ENCODE measurements at places on chromosomes 16 and 17.
A peak's percentile ranks its signal among the peaks of the same experiment; 100 is the strongest.

DNA sequence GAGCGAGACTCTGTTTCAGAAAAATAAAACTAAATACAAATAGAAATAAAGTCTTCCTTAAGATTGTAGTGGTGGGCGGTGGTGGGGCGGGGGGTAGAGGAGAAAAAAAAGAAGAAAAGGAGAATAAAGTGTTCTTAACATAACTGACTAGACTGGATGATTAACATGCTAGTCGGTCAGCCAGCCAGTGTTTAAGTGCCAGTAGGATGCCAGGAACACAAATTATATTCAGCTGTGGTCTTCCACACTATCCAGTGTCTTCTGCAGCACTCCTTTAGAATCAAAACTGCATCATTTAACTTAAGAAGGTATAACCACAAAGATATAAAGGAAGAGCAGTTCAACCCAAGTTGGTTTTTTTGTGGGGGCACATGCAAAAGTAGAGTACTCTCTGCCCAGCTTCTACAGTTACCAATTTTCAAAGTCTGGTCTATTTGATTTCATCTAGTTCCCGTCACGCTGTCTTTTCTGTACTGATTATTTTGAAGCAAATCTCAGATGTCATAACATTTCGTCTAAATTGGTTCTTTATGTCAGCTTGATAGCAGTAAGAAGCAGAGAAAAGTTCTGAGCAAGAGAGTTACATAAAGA is 15.8 kb downstream of the HEATR3 start:
- no peak for DNase-seq

DNA sequence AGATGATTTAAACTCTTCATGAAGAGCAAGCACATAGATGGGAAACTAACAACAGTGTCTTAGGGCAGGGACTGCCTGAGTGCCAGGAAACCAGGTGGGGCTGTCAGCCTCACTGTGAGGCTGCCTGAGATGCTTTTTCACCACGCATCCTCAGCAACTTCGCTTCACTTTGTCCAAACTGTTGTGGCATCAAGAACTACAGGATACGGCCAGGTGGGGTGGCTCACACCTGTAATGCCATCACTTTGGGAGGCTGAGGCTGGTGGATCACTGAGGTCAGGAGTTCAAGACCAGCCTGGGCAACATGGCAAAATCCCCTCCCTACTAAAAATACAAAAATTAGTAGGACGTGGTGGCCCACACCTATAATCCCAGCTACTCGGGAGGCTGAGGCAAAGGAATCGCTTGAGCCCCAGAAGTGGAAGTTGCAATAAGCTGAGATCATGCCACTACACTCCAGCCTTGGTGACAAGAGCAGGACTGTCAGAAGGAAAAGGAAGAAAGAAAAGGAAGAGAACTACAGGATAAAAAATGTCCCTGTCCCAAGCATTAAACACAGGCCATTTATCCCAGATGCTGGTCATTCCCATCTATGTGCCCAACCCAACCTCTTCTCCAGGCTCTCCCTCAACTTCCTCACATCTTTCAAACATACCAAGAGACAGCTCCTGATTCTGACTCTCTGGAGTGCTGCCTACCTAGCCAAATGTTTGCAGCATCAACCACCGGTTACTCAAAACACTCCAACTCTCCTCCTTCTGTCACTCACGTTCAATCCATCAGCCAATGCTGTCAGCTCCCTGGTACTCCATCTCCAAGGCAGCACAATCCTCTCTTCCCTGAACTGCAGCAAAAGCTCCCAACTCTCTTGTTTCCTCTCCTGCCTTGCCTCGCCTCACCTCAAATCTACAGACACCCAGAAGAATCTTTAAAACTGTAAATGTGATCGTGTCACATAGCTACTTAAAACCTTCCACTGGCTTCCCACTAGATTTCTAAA is 1.6 kb downstream of the EIF4A3 start:
- no peak for DNase-seq

DNA sequence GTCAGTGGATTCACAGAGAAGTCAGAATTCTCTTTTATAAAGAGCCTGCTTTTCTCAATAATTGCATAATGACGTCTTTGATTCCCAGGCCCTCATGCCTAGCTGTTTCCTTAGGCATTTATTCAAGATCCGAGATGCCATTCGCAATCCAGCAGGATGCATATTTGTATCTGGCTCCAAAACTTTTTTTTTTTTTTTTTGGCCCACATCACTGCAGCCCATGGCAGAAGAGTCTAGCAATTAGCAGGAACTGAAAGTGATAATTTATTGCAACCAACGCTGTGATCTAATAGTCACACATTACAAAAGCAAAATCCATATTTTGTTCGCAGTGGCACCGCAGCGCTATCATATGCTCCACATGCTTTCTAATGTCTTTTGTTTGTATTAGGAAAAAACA is 503.4 kb downstream of the MAF start:
- no peak for DNase-seq

DNA sequence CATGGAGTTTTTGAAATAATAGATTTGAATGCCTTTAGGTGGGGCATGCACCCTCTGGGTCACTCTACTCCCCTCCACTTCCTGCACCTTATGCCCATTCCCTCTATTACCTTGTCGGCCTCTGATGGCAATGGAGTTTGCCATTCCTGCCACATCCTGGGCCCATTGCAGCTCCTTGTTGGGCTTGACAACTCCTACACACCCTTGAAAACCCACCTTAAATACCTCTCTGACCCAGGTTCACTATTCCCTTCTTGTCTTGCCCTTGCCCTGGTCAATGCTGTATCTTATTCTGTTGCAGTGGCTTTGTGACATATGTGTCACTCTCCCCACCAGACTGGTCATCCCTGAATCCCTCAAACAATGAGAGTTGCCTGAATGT is 2.4 kb downstream of the CCR7 start:
- no peak for DNase-seq

GRCh38 chr17:15451680-15452079 is 15.7 kb downstream of the CDRT4 start:
- no peak for DNase-seq

GRCh38 chr17:77916703-77917481 is 41.6 kb upstream of the TNRC6C start:
- no peak for DNase-seq

GRCh38 chr16:25896411-25896810 is 204.7 kb downstream of the HS3ST4 start:
- DNase-seq: no peak

DNA sequence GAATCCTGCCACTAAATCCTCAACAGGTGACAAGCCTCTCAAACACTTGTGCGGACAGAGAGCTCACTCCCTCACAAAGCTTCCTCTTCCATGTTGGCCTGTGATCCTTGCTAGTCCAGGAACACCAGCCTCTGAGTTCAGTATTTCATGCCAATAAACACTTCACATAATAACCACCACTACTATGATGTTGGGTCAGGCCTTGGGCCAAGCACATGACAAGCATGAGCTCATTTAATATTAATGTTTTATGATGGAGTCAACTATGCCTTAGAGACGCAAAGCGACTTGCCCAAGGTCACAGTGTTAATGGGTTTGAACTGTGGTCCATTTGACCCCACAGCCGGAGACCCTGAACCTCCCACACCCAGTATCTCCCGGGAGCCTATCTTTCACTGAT is 129.1 kb downstream of the GAS7 start:
- DNase-seq: no peak

- no peak for DNase-seq
Measured at GRCh38 chr17:7459961-7460545, 15.2 kb downstream of the CHRNB1 start.

GRCh38 chr17:75152922-75153779 is 1.2 kb downstream of the JPT1 start:
- no peak for DNase-seq

DNA sequence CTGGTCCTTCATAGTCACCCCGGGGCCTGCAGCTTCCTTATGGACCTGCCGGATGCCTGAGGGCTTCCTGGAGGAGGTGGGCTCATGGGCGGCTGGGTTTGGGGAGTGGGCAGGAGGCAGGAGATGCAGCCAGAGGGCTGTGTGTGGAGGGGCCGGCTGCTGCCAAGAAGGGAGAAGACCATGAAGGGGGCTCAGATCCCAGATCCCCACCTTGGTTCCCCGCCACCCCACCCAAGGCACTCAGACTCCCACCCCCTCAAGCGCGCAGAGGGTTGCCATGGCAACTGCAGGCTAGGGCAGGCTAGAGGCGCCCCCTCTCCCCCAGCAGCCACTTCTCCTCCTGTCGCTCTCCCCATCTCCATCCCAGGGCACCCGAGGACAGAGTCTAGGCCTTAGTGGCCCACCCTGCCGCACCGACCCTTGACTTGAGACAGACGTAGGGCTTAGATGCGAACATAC is 104.5 kb downstream of the CRLF3 start:
- no peak for DNase-seq

GRCh38 chr17:835263-835662 is 53.1 kb downstream of the MRM3 start:
- peak; percentile 90 for DNase-seq

GRCh38 chr17:62782730-62783270 is 25.3 kb downstream of the MARCHF10 start:
- DNase-seq: no peak

DNA sequence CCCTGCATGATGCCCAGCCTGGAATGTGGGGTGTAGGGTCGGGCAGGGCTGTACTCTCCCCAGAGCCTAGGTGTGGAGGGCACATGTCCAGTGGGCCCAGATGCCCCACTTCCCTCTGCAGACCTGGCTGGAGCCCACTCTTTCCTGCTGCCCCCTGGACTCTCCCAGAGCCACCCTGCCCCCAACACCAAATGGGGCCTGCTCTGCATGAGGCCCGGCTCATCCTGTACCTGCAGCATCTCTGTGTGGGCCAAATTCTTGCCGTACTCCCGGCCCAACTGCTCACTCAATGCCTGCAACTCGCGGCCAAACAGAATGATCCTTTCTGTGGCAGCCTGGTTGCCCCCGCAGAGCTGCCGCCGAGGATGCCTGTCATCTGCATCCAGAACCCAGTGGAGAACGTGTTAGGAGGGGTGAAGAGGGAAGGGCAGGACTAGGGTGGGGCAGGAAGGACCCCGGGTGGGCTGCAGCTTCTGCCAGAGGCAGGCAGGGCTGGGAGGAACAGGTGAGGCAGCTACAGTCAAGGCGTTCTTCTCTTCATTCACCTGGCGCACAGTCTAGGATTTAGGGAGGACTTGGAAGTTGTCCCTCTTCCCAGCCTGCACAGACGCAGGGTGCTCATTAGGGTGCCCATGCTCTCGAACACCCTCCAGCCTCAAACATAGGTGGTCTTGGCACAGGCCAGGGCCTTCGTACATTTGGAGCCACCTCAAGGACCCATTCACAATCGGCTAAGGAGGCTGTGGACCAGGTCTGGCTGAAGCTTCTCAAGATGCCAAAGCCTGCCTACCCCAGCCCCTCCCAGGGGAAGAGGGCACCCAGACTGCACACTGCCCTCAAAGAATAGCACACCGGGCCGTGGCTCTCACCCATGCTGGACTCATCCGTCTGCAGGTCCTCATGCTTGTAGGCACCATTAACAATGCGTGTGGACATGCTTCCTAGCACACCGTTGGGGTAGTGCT is 8.7 kb upstream of the GFOD2 start:
- no peak for DNase-seq

- DNase-seq: no peak
Measured at GRCh38 chr16:62545039-62545438, 508.8 kb upstream of the CDH8 start.

GRCh38 chr17:8956465-8956902 is 9.0 kb downstream of the PIK3R5 start:
- no peak for DNase-seq

DNA sequence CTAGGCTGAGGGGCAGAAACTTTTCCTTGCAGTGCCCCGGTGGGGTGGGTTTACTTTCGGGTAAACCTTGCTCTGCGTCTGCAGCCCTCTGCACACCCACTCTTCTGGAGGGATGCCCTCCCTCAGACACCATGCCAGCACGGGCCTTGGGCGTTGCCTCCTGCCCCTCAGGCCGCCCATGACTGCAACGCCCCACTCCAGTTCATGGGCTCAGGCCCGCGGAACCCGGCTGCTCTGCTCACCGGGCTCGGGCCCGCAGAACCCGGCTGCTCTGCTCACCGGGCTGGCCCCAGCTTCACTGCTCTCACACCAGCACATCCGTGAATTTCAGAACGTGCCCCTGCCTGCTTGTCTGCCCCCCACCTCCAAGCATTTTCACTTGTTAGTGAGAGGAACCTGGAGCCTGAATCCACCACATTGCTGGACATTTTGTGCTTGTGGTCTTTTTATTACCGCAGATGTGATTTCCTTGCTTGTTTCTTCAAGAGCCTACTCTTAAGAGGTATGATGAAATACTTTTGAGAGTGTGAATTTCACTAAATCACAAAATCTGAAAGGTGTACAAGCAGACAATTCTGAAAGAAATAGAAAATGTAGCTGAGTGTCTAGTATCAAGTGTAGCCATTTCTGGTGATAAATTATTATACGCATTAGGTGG is 130.9 kb downstream of the RPTOR start:
- no peak for DNase-seq

DNA sequence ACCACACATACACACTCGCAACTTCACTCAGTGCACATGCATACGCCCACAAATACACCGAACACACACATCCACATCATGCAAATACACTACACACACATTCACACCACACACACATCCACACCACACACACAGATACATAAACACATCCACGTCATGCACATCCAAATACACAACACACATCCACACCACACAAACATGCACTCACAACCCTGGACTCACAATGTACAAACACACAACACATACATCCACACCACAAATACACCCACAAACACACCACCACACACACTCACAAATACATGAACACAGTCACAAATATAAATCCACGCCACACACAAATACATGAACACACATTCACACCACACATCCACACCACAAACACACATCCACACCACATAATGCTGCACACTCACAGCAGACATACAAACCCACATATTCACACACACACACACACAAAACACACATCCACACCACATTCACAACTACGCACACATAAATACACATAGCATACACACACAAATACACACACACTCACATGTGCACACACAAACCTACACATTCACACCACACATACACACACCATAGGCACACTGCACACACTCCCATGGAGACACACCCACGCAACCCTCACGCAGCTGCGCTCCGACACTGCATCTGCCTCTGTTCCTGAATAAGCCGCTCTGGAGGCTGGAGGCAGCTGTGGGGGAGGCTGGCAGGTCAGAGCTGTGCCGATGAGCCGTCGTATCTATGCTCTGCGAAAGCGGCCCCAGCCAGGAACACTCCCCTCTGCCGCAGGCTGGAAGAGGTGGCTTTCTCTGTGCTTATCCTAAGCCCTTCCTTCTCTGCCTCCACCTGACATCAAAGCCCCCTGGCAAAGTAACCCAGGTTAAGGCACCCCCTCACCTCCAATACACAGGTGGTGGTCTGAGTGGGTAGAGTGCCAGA is 141.8 kb downstream of the GRIN2A start:
- DNase-seq: no peak

- no peak for DNase-seq
Measured at GRCh38 chr17:40598619-40599467, 33.6 kb upstream of the CCR7 start.

GRCh38 chr17:49703557-49704277 is 4.0 kb downstream of the SLC35B1 start:
- no peak for DNase-seq

DNA sequence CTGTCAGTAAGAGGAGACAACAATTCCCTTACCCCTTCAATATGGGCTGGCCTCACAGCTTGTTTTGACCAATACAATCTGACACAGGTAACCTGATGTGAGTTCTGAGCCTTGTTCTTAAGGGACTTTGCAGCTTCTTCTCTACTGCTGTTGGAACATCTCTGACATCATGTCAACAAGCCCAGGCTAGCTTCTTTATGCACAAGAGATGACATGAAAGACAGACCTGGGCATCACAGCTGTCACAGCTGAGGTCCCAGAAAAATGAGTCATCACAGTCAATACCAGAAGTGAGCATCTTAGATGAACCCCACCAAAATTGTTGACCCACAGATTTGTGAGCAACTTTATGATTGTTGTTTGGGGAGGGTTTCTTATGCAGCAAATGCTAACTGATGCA is 431.7 kb upstream of the PSMD7 start:
- DNase-seq: no peak

All from AG04450 (cell line).